Cortex of kidney (tissue), 1 donor: ENCODE measurements at places on chromosomes 6 and 20.

- no peak for DNase-seq
Observed at GRCh38 chr20:6811262-6812035, 44.0 kb downstream of the BMP2 start.

DNA sequence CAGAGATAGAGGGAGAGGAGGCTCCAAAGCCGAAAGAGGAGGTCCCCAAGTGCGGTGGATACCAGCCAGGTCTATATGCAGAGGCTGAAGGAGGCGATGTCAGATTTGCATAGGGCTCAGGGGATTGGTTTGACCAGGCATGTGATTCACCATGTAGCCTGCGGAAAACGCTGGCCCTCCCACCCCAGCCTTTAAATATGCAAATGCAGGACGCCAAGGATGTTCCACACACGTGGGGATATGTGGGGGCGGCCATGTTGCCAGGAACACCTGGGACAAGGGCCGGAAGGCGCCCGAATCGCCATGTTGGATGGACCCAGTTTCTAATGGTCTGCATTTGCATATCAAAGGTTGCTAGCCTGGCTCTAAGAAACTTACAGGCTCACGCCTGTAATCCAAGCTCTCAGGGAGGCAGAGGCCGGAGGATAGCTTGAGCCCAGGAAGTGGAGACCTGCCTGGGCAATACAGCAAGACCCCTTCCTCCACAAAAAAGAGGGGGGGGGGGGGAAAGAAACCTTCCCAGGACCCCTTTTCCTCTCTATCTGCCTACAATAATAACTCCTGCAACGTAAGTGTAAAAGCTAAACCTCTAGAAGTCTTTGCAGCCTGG is 110.5 kb downstream of the TULP4 start:
- DNase-seq = no peak

- DNase-seq = no peak
Observed at GRCh38 chr6:38579010-38579628, 60.6 kb downstream of the BTBD9 start.

- DNase-seq = no peak
Observed at GRCh38 chr6:82910395-82910794, 155.2 kb downstream of the UBE3D start.

DNA sequence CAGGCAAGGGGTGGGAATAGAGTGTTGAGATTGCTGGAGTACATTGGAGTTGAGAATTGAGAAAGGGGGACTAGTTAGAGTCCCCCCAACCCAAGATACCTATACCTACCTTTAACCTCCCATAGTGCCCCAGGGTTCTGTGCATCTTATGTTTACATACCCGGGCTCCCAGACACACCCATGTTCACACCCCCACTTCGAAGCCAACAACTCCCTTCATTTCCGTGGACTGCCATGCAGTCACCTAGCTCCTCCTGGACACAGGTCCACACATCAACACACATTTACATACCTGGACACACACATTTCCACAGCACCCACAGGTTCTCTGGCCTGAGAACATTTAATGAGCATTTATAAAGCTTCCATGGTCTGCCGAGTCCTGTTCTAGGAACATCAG is 5.1 kb downstream of the TMEM63B start:
- no peak for DNase-seq

GRCh38 chr6:101878554-101879276 is 485.2 kb downstream of the GRIK2 start:
- no peak for DNase-seq

DNA sequence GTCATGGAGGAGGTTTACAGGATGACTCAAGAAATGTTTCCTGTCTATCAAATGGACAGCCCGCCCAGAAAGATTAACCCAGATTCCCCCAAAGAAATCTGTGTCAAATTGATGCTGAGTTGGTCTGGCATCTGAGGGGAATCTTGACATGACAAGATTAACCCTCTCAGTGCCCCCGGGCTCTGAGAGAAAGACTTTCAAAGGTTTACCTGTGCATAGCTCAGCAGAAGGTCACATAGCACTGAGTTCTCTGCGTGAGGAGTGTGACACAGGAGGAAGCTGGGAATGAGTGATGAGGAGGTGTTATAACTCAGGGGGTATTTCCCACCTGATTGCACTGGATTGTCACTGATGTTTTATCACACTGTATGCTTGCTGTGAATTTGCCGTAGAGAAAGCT is 601.2 kb downstream of the DHX35 start:
- no peak for DNase-seq

DNA sequence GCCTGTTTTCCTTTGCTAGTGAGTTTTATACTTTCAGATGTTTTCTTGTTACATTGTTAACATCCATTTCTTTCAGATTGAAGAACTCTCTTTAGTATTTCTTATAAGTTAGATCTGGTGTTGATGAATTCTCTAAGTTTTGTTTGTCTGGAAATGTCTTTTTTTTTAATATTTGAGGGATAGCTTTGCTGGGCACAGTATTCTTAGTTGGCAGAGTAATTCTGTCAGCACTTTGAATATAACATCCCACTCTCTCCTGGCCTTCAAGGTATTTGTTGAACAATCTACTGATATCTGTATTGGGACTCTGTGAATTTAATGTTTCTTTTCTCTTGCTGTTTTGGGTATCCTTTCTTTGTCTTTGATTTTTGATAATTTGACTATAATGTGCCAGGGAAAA is 79.4 kb upstream of the UST start:
- no peak for DNase-seq

DNA sequence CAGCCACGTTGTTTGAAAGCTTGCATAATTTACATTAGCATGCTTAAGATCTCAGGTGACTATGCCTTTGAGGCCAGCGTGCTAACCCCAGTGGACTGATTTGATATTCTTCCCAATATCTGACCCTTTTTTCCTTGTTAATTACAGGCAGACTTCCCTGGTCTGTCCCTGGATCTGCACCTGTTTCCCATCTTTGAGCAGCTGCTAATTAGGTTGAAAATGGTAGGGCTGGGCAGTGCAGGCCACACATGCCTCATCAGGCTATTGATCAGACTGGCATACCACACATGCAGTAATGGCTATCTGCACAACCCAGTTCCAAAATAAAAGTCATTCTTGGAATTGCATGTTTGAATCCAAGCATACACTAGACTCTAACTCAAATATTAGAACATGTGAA is 164.3 kb upstream of the TFAP2D start:
- no peak for DNase-seq

GRCh38 chr6:57130661-57131177 is 40.7 kb downstream of the ZNF451 start:
- DNase-seq = no peak

DNA sequence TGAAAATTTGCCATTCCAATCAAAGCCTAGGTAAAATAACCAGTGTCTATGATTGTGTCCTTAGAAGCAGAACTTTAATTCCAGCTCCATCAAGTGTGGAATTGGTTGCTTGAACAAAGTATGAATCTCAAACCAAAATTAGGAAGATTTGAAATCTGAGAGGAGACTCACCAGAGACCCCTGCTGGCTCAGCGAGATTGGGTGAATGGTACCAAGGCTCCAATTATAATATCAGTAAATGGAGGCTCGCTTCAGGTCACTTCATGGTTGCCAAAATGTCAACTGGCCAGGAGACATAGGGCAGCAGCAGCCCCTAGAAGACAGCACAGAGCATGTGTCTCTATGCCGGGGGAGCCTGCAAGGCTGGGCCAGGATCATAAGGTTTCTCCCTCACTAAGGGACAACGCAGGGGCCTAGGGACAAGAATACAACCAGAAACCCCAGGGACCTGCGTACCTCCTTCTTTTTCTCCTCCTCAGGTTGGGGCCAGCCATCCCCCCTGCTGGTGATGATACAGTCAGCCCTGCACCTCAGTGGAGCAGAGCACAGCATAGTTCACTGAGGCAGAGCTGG is 14.0 kb downstream of the RBL1 start:
- no peak for DNase-seq

GRCh38 chr6:158586652-158587051 is 26.8 kb downstream of the TMEM181 start:
- no peak for DNase-seq

GRCh38 chr6:25706314-25707014 is 48.1 kb upstream of the SLC17A4 start:
- DNase-seq = no peak

DNA sequence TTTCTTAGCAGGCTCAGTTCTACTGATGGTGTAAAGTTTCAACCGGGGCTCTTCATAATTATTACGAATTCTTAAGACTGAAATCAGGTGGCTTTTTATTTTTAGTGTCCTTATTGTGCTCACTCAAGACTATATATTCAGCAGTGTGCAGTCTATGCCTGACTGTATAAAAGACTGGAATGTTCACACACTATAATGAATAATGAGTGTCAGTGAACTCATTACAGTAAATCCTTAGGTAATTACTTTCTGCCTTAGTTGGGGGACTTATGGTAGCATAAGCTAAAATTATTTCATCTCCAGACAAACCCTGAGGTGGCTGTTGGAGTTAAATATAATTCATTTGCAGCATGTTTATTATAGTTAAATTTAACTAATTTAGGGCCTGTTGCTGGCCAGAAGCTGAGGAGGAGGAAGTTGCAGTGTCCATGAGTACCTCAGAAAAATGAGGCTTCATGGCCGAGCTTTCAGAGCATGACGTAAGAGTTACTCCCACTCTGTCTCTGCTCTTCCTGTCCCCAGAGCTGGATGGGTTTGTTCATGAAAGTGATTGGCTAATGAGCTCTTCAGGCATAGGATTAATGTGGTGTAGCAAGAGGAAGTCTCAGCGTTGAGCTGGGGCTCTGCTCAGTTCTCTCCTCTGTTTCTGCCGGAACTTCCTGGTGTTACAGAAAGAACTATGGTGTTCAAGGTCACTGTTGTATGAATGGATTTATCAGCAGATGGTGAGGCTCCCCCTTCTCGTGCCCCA is 335.7 kb downstream of the NRN1 start:
- no peak for DNase-seq

DNA sequence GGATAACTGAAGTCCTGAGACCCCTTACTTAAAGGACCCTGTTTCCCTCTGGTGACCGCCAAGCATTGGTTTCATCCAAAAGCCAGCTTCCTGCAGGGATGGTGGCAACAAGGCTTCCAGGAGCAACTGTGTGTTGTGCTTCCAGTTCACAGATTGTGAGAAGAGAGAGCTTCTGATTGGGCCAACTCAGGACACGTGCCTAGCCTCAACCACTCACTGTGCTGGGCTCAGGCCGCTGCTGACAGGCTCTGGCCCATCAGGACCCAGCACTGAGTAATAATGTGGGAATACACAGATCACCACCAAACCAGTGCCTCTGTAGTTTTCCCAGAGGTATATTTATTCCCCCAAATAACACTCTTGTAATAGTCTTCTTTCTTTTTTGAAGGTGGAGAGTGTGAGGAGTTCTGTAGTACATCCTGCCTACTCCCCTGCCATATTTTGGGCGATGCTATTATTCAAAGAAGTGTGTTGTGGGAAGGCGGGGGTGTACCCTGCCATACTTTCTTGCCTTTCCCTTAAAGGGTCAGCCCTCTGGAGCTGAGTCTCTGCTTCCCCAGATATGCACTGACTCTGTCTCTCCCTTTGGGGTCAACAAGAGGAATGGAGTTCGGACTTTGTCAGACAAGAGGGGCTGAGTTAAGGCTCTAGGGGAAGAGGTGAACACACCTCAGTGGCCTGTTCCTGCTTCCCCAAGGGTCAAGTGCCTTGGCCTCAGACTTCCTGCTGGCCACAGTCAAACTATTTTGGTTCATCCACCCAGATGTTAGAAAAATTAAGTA is 23.2 kb downstream of the PPP1R16B start:
- no peak for DNase-seq

DNA sequence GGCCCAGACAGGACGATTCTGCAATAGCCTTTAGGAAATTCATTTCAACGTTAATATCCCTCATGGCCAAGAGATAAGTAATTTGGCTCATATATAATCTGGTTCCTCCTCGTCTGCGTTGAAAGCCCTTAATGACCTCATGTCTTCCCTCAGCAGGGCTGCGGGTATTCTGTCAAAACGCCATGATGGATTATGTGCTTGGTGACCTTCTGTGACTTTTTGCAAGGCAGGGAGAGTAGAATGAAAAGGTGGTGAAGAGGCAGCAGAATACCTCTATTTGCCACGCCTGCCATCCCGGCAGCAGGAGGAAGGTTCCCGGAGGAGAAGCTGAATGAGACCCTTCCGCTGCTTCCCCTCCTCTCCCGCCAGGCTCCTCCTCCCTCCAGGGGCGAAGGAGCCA is 41.1 kb upstream of the SPACA1 start:
- no peak for DNase-seq

DNA sequence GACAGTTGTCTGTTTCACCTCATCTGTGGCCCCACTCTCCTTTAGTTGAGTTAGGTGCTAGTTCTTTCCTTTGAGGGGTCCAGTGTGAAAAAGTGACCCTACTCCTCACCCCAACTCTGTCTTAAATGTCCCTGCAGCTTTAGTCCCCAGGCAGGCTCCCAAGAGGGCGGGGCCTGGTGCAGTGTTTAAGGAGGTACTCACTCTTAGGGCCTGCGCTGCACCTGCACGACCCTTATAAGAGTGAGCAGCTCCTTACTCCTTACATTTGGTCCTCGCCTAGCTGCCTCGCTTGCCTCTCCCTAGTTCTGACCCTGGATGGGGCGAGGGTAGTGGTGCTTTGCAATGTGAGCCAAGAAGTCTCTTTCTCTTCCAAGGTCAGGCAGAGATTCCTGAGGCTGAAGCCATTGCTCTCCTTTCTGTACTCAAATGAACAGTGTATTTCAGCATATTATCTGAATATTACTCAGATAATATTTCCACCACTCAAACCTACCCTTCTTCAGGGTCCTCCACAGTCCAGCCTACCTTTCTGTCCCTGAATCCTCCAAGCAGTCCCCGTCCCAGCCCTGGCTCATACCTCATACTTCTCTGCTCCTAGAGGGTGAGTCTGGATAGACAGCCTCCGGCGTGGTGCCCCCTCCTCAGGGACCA is 11.9 kb upstream of the VEGFA start:
- no peak for DNase-seq

DNA sequence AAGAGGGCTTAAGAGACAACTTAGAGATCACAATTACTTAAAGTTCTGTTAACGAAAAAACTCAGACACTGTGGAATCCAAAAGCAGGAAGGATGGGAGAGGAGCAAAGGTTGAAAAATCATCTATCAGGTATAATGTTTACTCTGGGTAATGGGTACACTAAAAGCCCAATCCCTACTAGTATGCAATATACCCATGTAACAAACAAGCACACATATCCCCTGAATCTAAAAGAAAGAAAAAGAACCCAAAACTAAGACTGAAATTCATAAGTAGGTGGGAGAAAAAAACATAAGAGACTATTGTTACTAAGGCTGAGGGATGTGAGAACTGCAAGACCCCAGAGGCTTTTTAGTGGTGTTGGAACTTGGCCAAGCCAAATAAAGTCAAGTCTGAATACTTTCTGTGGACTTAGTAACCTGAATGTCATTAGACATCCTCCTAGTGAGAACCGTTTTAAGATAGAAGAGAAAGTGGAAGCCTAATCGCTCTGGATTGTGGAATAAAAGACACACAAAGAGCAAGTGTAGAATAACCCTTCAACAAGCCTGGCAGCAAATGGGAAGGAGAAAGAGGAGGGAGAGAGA is 189.4 kb upstream of the RNF217 start:
- no peak for DNase-seq
